Islet precursor cell (in vitro differentiated cells): ENCODE measurements at places on chromosomes 7 and 10.

DNA sequence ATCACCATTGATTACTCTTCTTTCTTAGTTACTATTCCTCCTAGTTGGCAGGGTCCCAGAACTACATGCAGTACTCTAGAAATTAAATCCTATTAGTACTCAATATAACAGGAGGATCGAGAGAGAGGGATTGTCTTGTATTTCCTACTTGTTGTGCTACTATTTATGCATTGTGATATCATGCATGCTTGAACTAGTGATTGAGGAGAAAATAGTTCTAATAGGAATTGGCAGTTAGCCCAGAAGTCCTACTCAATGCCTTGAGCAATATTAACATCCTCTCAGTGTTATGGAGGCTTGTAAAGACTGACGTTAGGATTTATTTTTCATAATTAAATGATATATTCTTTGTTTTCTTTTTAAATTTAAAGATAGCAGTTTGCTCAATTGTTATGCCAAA lies 67.4 kb downstream of the FOXP2 start:
- DNase-seq, result no peak

DNA sequence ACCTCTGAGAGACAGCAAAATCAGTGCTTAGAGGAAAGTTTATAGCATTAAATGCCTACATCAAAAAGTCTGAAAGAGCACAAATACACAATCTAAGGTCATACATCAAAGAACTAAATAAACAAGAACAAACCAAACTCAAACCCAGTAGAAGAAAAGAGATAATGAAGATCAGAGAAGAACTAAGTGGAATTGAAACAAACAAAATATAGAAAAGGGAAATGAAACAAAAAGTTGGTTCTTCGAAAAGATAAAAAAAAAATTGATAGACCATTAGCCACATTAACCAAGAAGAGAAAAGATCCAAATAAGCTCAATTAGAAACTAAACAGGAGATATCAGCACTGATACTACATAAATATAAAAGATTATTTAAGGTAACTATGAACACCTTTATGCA lies 280.0 kb upstream of the NRG3 start:
- no peak for DNase-seq

GRCh38 chr7:97346349-97346748 lies 228.9 kb downstream of the SDHAF3 start:
- DNase-seq, result no peak

DNA sequence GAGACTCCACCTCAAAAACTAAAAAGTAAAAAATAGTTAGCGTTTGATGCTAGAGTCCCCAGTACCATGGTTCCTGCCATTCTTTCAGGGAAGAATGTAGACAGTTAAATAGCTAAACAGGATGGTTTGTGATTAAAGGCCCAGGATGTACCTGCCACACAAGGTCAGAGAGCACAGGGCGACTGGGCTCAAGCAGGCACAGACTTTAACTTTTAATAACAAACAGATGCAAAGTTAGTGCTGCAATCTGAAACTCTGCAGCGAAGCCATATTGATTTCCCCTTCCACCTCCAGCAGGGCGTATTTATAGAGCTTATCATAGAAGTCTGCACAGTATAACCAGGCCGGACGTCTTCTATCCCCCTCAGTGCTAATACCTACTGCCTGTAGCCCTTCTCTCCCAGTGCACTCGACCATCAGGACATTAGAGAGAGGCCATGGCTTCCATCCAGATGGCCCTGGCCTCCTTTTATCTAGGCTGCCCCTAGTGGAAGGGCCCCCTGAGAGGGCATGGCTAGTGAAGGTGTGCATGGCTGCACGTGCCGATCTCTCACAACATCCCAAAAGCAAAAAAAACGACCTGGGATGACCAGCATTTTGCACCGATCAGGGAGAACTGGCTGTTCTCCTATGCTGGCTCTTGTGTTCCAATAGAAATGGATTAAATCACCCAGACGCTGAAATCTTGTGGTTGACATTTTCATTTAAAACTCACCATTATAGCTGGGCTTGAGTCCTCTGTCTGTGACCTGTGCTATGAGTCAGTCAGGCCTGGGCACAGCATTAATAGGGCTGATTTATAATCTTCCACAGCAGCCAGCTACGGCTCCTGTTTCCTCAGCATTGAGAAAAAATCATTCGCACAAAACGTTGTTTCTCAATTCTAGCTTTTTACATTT lies 7.6 kb upstream of the BAG3 start:
- DNase-seq, result no peak

GRCh38 chr10:20936396-20936795 lies 39.3 kb upstream of the NEBL start:
- no peak for DNase-seq
